ENCODE measurements at places on chromosomes 7 and 10.

DNA sequence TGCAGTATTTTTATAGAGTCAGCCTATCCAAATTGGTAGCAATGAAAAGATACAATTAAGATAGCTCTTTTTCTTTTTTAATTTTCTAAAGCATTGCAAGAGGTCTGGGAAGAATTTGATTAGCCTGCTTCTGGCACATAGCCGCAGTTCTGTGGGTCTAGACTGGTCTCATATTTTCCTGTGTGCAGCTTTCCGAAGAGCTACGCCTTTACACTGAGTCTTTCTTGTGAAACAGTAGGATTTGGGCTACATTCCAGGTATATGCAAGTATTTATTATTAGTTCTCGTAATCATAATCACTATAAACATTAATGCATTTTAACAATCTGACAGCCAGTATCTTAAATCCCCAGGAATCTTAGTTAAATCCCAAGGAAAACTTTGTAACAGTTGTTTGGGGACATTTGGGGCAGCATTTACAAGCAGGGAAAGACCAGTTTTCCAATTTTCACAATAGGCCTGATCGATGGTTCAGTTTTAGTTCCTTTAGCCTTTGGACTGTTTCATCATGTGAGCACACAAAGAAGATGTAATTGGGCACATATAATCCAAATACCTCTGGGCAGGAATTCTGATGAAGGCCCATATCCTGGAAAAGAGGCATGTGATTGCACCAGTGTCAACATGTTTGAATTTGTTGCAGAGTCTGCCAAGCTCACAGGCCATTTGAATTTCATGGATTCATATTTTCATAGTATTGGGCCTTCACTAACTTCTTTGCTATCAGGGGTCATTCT, 287.3 kb downstream of the INHBA start:
- no peak for DNase-seq

DNA sequence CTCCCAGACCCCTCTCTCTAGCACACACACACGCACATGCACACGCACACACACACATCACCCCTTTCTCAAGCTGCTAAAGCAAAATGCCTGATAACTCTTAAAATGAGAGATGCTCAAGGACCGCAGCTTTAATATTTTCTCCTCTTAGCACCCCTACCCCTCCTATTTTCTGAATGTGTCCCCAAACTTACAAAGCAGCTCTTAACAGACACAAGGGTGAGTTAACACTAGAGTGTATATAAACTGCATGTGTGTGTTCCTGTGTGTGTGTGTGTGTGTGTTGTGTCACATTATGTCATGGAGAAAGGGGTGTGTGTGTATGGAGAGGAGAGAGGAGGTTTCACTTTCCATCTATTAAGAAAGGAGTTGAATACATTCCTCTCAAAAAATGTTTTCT, 1.3 kb downstream of the PTN start:
- DNase-seq: no peak

DNA sequence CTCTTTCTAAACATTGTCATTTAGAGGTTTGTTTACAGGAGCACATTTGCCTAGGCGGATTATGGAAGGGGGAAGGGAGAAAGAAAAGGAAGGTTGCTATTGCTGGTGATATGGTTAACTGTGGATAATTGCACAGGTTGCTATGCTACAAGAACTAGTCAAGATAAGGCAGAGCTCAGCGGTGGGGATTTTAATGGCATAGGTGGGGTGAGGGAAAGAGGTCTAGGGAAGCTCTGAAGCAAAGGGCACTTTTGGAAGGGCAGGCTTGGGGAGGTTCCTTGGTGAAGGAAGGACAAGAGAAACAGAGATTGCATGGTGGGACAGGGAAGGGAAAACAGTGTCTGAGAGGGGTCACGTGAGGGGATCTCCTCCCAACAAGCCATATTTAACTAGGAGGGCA, 19.5 kb downstream of the HYAL4 start:
- no peak for DNase-seq

DNA sequence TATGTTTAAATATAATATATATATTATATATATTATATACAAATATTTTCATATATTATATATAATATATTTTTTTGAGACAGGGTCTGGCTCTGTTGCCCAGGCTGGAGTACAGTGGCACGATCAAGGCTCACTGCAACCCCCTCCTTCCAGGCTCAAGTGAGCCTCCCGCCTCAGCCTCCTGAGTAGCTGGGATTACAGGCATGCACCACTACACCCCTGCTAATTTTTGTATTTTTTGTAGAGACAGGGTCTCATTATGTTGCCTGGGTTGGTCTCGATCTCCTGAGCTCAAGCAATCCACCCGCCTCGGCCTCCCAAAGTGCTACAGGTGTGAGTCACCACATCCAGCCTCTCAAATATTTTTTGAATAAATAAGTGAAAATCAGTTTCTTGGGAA, 215.5 kb downstream of the GATA3 start:
- no peak for DNase-seq

GRCh38 chr7:37516664-37517063, 68.0 kb upstream of the ELMO1 start:
- DNase-seq: no peak

- no peak for DNase-seq
Observed at GRCh38 chr7:33965183-33965744, 59.9 kb downstream of the BMPER start.

GRCh38 chr10:86914734-86915133, 42.7 kb downstream of the MMRN2 start:
- no peak for DNase-seq

- no peak for DNase-seq
Observed at GRCh38 chr7:139035586-139036353, at the start of gene ZC3HAV1L. TSS of gene ZC3HAV1L (minus strand) at chr7:139036042. CDS start at chr7:139036017, 25 bp downstream.

GRCh38 chr7:154497751-154498150, 445.6 kb downstream of the DPP6 start:
- no peak for DNase-seq

- DNase-seq: no peak
Observed at GRCh38 chr10:102460836-102461186, 9.5 kb upstream of the C10orf95 start.

DNA sequence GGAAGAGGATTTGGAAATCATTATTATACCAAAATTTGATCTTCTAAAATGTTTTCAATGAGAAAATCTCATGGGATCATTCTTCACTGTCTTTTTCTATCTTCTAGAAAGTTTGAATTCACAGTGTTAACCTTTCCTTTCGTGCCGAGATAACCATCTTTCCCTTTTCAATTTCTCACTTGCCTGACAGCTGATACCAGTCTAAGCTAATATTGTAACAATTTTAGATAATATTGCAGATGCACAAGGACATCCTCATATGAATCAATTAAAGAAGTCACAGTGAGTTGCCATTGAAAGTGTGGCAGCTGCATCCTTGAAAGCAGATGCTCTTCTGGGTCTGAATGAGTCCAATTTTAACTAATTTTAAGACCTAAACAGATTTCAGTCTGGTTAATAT, 139.6 kb upstream of the LRGUK start:
- DNase-seq: no peak

DNA sequence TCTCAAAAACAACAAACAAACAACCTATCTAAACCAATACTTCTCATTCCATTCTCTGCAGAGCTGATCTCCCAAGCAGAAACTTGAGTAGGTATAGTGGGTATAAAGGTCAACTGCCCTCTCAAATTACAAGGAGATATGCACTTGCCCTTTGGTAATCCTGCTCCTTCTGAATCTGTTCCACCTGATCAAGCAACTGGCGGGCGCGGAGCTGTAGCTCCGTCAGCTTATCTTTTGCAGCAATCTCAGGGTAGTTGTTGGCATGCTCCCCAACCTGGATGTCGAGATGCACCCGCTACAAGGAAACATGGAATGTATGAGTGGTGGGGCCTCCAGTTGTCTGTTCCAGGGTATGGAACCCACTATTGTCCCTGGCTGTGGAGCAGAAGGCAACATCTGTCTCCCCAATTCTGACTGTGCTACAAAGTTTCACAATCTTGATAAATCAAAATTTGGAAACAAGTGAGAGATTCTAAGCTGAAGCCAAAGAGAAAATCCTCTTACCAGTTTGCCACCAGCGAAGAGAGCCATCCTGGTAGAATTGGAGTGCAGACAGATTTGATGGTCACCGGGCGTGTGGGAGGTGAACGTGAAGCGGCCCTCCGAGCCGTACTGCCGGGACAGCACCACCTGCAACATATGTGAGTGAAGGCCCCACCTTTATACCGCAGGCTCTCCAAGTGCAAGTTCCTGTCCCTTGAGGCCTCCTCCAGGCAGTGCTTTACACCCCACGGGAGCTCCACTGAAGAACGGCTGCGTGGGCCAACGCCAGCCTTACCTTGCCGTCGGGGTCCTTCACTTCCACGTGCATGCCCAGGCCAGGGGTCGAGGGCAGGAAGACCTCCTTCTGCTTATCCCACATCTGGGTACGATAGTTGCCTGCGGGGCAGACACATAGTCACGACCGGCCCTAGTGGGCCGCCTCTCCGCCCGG, 819 bp downstream of the TMED4 start:
- no peak for DNase-seq

- no peak for DNase-seq
Observed at GRCh38 chr10:91210435-91210834, 10.0 kb upstream of the PCGF5 start.

- no peak for DNase-seq
Observed at GRCh38 chr7:129769866-129770808, 158.6 kb downstream of the NRF1 start.

GRCh38 chr10:127944256-127944655, 37.4 kb downstream of the PTPRE start:
- DNase-seq: no peak

- DNase-seq: no peak
Observed at GRCh38 chr10:47423476-47423875, 39.4 kb upstream of the ZNF488 start.

DNA sequence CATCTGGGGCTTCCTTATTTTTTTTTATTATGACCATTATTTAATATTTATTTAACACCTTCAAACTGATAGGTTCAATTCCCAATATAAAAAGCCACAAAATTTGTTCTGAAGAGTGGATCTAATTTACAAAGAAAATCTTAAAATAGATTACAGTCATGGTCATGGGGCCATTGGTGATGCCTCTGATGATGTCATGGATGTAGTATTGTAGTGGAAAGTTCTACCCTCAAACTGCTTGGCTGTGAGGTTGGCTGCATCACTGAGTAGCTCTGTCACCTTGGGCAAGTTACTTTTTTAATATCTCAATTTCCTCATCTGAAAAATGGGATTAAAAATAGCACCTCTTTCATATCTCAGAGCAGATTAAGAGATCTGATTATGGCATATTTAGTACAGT, 128.5 kb downstream of the DKK1 start:
- no peak for DNase-seq
